CD4-positive, alpha-beta T cell (primary cell): ENCODE measurements at places on chromosomes 1 and 21. TPM values are rescaled to one million over a fixed set of nuclear protein-coding genes. Genes with fewer than 3 reads are reported as not detected.

GRCh38 chr1:151568626-151569088 lies 28.5 kb downstream of the TUFT1 start:
- DNase-seq: no peak

- DNase-seq: peak; percentile 38
Measured at GRCh38 chr21:35226968-35227744, 178.1 kb upstream of the RUNX1 start.

DNA sequence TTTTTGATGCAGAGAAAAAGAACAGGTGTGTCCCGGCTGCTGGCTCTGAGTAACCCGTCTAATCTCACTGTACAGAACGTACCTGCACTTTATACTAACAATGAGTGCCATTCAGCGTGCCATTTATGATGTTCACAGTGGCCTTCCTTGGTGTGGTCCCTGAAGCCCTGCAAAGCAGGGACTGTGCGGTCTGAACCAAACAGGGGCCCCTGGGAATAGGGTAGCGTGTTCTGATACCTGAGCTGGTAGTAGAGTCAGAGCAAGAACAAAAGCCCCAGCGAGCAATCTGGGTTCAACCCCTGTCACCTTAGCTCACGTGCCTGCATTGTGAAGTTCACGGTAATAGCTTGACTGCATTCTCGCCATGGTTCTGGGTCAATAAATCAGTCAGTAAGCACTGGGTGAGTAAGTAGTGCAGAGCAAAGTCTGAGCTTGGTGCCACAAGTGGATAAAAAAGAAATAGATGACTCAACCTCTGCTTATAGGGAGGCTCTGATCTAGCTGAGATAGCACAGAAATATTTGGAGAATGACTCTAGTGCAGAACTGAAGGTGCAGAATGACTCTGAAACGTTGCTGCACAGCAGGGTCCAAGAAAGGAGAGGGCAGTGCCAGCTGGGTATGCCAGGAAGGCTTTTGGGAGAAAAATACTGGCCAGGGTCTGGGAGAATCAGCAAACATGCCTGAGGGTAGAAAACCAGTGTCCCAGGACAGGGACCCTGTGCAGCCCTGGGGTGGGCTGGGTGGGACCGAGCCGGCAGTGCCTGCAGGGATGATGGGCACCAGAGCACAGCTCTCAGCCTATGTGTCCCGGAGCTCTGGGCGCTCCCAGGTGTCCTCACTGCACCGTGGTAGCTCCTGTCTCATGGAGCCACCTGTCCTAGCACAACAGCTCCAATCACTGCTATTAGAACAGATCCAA lies 125.9 kb downstream of the RHOU start:
- DNase-seq: no peak

DNA sequence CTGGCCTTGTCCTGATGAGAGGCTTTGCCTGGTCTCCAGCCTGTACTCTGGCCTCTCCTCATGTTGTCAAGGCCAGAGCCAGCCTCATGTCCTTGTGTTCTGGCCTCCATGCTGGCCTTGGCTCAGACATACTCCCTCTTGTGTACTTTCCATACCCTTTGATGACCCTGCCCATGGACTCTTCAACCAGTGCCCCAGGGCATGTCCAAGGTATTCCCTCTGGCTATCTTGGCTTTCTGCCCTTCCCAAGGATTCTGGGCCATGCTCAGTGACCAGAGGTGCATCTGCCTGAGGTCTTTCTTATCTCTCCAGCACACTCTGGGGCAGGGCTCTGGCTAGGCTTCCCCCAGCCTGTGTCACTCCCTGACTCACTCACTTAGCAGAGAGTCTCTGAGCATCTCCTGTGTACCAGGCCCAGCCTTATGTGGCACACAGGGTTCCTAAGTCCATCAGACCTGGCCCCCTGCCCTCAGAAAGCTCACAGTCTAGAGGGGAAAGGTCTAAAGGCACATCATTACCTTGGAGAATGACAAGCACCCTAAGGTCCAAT lies 141.4 kb upstream of the GRIK3 start:
- DNase-seq: no peak

DNA sequence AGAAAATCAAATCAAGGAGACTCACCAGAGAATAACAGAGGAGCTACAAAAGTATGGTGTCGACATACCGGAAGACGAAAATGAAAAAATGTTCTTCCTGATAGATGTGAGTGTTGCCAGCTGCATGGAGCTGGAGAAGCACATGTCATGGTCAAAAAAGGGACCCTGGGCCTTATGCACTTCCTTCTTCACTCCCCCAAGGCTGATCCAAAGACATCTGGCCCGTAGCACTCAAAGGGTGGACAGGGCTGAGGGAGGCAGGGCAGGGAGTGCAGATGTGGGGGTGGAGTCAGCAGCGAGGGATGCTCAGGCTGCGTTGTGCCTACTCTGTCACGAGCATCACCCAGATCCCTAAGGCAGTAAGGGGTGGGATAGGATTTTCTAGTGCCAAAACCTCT lies 19.4 kb downstream of the MX1 start:
- no peak for DNase-seq

- no peak for DNase-seq
Measured at GRCh38 chr1:116667575-116668105, at the start of gene IGSF3. Gene IGSF3, minus strand, starts transcription at chr1:116667733. Its CDS starts 1,407 bp downstream, at chr1:116666326.

- DNase-seq: no peak
Measured at GRCh38 chr1:33637846-33638440, 165.5 kb downstream of the ZSCAN20 start.

- DNase-seq: no peak
Measured at GRCh38 chr1:233885196-233885920, 19.1 kb upstream of the SLC35F3 start.

GRCh38 chr1:7710859-7711258 lies 60.2 kb upstream of the VAMP3 start:
- no peak for DNase-seq

HSPA6 gene
- 1.0 TPM for total RNA-seq

PM20D1 gene
- 1.4 TPM for total RNA-seq

HNRNPU gene
- total RNA-seq: 415 TPM
